ENCODE measurements at places on chromosomes 3 and 15.

DNA sequence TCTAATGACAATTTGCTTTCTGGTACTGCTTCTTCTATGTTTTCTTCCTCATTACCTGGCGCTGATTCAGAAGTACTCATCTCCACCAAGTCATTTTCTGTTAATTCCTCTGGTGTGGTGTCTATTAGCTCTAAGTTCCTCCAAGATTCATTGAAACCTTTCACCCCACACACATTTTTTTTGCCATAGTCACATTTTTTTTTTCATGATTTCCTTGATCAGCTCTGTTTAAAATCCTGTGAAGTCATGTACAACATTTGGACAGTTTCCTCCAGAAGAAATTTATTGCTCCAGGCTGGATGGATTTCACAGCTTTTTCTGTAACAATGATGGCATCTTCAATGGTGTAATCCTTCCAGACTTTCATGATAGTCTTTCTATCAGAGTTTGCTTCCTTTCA lies 243.2 kb upstream of the VEPH1 start:
- peak; percentile 27 for DNase-seq

DNA sequence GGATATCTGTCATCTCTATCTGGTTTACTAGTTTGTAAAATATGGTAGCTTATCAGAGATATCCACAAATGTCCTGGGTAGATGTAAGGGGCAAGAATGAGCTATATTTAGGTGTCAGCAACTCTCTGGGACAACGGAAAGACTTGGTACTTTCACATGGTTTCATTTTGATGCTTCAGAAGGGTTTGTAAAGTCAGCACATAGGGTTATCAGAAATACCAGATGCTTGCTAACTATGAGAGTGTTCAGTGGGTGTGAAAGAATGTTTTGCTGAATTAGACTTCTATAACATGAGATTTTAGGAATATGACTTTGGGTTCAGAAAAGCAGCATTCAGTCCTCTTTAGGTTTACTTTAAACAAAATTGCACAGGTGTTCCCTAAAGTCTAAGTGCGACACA lies 466.5 kb upstream of the PDZRN3 start:
- DNase-seq: no peak

DNA sequence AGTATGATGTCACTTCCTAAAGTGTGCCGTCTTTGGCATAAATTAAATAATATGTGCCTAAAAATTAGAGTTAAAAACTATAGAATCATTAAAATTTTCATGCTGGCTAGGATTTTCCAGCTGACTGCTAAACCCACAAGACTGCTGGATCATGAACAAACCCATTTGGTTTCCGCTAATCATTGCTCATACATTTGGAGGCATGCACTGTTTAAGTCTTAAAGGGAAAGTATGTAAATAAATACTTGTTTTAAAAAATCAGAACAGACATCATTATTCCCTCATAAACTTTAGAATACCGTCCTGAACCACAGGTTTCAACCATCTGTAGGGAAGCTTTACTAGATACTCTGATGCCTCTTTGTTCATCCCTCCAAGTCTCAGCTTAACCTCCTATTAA lies 26.5 kb downstream of the ATP6V1A start:
- peak; percentile 74 for DNase-seq

- no peak for DNase-seq
These were observed 84.3 kb upstream of the NEO1 start for GRCh38 chr15:72967811-72968530.

DNA sequence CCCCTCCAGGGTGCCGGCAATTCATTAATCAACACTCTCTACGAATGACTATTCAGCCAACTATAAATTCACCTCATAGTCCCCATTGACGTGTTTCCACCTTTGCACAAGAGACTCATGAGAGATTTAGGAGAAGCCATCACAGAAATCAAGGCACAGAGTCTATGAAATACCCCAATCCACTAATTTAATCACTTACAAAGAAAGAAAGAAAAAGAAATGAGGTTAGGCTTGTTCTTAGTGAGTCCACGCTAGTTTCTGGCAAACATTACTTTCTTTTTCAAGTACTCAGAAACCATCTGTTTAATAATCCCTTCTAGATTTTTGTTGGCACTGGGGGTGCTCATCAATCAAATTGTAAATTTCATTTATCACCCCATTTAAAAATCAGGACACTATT lies 125.2 kb upstream of the ADPGK start:
- DNase-seq: no peak

- DNase-seq: no peak
These were observed 51.5 kb downstream of the SPTSSB start for GRCh38 chr3:161319867-161320266.

GRCh38 chr3:8490079-8490552 lies 11.5 kb upstream of the LMCD1 start:
- peak; percentile 78 for DNase-seq

- no peak for DNase-seq
These were observed 133.7 kb downstream of the AGBL1 start for GRCh38 chr15:86213420-86213819.

DNA sequence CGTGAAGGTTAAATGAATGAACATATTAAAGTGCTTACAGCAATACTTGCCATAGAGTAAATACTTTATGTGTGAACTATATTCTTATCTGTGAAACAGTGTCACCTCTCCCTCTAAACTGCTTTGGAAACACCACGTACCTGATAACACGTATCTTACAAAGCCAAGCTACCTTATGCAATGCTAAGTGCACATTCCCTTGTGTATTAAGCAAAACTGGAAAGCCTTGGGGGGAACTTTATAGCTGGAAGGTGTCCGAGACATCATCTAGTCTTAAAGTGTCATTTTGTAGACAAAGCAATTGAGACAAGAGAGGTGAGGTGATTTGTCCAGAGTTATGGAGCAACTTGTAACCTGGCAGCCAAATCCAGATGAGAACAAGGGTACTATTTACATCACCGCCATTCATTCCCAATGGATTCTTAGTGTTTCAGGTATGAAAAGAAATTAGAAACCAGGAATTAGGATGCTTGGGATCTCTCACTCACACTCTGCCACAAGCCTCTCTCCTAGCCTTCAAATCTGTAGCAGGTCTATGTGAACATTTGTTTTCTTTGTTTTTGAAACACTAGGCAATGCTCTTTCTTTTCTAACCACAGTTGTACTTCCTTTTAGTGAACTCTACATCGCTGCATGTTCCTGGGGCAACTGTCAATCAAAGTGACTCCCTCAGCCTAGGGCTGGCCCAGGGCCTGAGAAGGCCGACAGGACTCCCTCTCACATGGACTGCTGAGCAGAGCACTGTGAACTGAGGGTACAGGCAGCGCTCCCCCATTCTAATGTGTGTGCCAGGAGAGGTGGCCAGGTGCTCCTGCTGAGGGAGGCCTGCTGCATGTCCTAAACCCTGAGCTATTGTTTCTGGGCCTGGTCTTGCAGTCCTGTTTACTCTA lies 13.9 kb upstream of the MGLL start:
- DNase-seq: no peak

- DNase-seq: no peak
These were observed 382 bp upstream of the POMGNT2 start for GRCh38 chr3:43106293-43106628.

DNA sequence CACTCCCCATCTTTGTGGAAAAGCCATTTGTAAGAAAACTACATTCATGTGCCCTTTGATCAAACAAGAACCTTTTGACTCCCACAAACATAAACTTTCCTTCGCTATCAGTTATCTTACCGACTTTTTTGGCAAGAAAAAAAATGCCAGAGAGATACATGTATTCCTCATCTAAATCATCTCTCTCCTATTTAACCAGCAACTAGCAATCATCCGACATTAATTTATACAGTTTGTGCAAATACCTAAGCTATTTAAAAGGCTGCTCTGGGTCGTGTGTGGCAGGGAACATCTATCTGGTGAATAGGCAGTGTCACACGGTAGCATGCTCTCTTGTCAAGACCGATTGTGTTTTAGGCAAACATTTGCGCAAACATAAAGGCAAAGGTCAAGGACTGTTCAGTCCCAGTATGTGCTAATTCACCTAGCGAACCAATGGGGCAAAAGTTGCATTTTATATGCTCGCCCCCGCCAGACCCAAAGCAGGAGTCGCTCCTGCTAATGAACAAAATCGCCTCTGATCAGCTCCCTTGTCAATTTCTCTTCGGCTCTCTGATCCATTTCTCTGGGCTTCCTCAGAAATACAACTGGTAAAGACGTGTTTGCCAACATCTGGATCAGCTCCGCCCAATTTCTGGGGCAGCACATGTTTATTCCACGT lies 37.7 kb downstream of the ZIC4 start:
- no peak for DNase-seq

All from GM03348 (cell line).